ENCODE measurements at places on chromosomes 13 and 19. TPM values are rescaled to one million over a fixed set of nuclear protein-coding genes. Genes with fewer than 3 reads are reported as not detected.

Gene SH2D3A
- not detected for total RNA-seq

Gene FBXO17
- 28.4 TPM for total RNA-seq

Gene TMPRSS9
- total RNA-seq = not detected

Gene PSG2
- total RNA-seq = 0.65 TPM

Gene NUDT15
- 11.3 TPM for total RNA-seq

Gene PTGER1
- total RNA-seq = 1.1 TPM
